ENCODE measurements at places on chromosomes 6 and 20.

DNA sequence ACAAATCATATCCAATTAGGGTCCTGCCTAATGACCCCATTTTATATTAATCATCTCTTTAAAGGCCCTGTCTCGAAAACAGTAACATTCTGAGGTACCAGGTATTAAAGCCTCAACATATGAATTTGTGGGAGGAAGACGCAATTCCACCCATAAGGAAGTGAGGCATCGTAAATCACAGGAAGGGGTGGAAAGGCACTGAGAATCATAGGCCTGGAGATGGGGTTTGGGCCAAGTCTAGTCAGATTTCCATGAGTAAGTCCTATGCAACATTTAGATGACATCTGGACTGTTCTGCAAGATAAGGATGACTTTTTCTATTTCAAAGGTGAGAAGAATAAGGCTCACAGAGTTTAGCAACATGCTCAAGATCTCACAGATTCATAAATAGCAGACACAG lies 534.0 kb downstream of the KHDRBS2 start:
- no peak for DNase-seq

GRCh38 chr6:167165858-167166471 lies 8.2 kb upstream of the GPR31 start:
- no peak for DNase-seq

DNA sequence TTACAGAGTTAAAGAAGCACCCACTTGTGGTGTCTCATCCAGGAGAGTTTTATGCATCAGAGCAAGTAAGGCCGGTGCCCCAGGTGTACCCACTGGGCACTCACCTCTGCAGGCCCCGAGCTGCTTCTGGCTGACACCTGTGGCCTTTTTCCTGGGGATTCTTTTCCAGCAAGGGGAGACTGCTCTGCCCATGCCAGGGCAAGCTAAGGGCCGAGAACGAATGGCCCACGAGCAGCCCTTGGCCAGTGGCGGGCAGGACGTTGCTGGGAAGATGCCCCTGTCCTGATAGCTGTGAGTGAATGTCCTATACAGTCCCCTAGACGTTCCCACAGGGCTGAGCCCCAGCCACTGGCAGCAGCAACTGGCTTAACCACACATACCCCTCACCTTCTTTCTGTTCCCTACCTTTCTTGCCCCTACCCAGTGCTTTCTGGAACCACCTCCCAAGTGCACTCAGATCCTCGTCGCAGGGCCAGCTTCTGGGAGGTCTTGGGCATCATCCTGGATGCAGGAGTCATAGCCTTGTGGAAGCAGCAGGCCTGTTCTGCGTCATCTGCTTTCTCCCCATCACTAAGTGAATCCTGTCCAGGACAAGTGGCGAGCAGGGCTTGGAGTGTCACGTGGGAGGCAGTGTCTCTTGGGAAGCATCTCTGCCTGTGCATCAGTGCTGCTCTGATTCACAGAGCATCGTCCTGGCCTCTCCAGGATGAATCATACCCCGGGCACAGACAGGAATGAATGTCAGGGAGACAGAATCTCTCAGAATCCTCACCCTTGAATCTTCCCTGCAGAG lies 32.5 kb downstream of the SYNDIG1 start:
- DNase-seq: no peak

DNA sequence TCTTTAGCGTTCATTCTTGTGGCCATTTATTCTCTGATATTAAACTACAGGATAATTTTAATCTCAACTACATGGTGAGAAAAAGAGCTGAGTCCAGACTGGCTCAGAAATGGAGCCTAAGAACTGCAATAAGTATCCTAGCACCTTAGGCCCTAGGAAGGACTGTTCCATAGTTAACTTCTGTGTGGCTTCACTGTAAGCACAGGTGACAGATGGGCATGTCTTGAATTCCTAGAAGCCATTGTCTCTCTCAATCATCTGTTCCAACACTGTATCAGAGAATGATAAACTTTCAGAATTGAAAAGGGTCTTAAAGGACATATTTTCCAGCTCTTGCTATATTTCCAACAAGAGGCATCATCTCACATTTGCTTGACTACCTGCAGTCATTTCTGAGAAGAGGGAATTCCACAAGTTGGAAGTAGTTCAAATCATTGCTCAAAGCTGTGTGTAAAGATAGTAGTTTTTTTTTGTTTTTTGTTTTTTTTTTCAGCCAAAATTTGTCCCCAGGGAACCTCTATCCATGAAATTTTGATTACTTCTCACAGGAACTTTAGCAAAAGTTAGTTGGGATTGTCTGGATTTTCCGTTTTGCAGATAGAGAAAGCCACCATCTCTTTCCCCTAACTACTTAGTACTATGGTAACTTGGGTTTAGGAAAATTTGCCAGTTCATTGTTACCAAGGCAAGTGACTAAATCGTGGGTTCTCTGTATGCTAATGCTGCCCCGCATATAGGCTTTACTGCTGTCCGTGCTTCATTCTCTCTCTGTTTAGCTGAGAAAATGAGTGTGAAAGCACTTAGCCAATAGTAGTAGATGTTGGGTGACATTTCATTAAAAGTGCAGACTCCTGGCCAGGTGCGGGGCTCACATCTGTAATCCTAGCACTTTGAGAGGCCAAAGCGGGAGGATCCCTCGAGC lies 47.2 kb downstream of the KCNS1 start:
- DNase-seq: no peak

DNA sequence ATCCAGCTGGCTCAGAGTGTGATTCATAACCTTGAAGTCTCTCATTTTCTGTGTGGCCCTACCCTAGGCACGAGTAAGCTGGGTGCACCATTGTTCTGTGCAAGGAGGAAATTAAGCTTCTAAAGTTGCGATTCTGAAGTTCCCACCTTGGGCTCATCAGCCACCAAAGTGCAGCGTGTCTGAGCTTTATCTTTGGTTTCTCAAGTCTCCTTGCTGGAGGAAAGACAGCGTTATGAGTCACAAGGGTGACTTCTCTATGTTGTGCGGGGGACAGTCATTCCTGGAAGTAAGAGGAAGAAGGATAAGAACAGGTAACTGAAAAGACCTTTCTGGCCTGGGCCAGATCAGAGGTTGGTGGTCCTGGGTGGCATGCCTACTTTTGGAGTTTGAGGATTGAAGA lies 16.8 kb downstream of the MRAP2 start:
- DNase-seq: no peak

GRCh38 chr6:105432797-105433196 lies 29.9 kb upstream of the PREP start:
- no peak for DNase-seq

DNA sequence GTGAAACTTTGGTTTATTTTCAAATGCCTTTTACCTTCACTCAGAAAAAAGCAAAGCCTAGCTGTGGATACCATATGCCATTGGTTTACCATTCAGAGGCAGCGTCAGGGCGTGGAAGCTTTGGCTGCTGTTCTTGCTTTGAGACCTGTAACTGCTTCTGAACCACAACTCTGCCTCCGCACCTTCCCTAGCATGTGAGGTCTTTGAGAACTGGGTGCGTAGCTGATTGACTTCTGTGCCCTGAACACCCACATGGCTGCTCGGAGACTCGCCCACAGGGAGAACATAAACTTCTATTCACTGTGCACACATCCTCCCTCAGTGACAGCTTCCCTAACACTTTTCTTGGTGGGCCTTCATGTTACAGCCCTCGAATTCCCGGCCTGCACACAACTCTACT lies 11.2 kb upstream of the CLDN20 start:
- no peak for DNase-seq

DNA sequence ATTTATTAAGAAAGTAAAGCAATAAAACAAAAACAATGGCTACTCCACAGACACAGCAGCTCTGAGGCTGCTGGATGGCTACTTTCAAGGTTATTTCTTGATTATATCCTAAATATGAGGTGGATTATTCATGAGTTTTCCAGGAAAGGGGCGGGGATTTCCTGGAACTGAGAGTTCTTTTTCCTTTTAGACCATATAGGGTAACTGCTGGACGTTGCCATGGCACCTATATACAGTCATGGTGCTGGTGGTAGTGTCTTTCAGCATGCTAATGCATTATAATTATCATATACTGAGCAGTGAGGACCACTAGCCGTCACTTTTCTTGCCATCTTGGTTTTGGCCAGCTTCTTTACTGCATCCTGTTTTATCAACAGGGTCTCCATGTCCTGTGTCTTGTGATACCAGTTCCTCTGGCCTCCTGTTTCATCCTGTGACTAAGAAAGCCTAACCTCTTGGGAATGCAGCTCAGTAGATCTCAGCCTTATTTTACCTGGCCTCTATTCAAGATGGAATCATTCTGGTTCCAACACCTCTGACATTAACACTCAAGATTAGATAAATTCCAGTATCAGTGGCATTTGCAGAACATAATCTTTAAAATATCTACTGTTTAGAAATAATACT lies 32.3 kb upstream of the TRDN start:
- no peak for DNase-seq

DNA sequence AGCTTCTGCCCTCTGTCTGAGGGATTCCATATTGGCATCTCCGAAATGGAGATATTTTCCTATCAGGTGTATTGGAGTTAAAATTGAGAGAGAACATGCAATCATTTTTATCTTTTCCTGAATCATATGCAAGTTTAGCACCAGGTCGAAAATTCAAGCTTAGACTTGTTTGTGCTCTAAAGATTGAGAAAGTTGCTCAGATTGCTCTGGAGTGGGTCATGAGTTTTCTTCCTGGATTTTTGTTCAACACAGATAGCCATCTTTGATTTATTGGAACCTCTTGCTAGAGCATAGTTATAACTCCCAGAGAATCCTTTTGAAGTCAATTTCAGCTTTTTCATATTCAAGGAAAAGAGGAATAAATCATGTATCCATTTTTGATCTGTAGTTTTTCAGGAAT lies 373.5 kb upstream of the FLRT3 start:
- no peak for DNase-seq

DNA sequence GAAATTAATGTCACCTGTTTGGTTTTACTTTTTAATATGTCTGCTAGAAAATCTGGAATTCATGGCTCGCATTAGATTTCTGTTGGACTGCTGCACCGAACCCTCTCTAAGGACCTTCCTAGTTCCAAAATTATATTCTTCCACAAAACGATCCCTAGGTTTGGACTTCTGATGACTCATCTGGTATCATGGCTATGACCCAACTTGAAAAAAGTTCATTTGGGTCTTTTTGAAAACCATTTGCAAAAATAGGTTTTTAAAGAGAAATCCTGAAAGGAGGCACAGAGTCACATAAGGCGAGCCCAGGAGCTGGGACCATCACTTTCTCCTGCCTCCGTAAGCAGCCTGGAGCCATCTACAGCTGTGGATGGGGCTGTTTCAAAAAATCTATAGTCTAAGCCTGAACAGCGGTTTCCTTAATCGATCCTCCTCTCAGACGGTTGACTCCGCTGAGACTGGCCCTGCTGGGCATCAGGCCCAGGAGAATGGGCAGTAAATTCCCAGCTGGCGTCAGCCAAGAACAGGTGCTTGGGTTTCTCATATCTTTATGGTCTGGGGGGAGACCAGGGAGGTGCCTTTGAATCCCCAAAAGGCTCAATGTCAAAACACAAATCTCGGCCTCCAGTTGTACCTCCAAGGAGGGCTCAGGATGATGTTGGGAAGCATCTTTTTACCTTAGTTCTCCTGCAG lies 44.6 kb downstream of the SLC24A3 start:
- no peak for DNase-seq

DNA sequence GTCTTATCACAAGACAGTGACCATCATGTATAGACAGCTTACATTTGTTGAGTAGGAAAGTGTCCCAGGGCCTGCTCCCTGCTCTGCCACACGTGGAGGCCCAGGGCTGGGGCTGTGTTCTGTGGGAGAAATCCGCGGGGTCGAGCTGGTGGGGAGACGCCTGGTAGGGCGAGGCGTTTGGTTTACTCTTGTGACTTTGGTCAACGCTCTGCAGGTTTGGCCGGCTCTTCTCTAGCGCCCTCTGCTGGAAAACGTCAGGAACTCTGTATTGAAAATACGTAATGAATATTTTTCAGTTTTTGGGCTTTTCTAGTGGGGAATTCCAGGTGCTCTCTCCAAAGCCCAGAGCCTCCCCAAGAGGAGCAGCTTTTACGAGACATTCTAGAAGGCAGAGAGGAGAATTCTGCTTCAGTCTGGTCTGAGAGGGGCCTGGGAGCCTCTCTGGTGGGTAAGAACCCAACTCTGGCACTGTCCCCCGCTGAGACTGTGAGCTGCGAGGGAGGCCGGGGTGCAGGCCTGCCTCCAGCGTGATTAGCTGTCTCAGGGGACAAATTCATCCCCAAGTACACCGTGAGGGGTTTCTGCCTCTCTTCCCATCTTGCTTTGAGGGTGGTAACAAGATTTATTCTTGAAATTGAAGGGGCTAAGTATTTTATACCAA lies 112.6 kb upstream of the RALGAPA2 start:
- DNase-seq: peak; percentile 37

DNA sequence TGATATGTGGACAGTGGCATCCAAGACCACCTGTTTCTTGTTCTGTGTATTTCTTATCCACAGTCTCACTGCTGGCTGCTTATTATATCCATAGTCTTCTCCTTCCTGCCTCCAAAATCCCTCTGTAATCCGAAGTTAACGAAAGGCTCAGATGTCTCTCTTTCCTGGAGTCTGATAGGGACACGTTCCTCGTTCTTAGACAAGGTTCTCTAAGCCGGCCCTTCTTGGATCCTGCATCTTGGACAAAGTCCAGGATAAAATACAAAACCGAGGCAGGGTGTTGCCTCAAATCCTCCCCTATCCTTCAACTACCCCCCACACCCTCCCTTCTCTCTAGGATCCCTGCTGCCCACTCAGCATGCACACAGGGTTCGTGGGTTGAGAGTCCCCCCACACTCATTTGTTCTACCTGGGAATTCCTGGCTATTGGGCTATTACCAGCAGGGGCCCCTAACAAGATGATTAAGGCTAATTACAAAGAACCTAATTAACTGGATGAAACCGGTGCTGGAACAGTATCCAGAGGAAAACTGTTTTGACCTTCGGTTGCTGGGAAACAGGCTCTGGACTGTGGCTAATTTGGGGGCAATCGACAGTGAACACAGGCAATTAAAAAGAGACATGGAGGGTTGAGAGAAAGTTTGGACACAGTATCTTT lies 32.7 kb upstream of the MRPS10 start:
- DNase-seq: no peak

DNA sequence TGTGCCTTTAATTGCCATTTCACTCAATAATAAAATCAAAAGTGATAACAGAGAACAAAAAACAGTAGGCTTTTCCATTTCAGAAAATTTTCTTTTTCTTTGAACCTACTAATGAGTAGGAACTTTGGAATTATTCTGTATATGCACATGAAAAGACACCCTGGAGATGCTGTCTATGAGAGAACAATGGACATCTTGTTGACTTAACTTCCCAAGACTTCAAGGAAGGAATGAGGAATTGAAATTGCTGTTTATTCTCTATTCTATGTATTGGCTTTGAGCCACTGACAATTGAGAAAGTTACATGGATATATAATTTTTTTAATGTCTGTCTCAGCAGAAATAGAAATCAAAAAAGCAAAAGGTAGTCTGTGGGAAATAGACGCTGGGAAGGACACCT lies 98.6 kb upstream of the PCSK2 start:
- DNase-seq: no peak
